ENCODE measurements at places on chromosomes 11 and 22.

- DNase-seq, result no peak
Observed at GRCh38 chr11:124729571-124729970, 10.2 kb upstream of the NRGN start.

GRCh38 chr22:17198170-17199002 is 20.8 kb downstream of the ADA2 start:
- no peak for DNase-seq

GRCh38 chr11:64339754-64340408 is at the start of gene CCDC88B:
TSS of gene CCDC88B (plus strand) at chr11:64340204. CDS start at chr11:64340267, 63 bp downstream.
- no peak for DNase-seq

DNA sequence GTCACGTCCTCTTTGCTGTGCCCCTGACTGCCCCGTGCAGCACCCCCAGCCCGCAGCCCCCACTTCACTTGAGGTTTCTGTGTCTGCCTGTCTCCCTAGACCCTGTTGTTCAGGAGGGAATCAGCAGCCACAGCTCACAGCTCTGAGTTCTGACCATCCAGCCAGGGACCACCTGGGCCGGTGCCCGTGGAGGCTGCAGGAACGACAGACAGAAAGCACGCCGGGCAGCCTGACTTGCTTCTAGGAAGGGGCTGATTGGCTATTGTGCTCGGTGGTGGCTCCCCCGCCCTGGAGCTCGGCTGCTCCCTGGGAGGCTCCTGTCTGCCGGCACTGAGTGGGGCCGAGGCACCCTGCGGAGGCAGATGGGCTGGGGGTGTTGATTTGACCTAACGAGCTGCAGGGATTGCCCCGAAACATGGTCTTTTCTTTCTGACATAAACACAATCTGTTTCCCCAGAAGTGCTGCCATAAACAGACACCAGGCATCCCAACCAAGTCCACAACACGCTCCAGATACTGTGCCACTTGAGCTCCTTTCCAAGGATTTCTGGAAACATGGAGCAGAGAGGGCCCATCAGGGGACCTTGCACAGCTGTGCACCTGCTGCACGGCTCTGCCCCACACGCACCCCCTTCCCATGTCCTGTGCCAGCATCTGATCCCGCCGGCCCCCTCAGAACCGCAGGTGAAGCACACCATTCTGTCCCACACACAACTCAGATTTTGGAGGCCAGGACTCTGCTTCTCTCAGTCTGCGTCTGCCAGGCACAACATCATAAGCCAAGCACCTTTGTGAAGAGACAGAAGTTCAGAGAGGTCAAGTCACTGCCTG is 855.9 kb downstream of the TBC1D22A start:
- DNase-seq, result no peak

- DNase-seq, result no peak
Observed at GRCh38 chr11:10255388-10256125, 38.5 kb downstream of the SBF2 start.

GRCh38 chr11:35826006-35826405 is 117.9 kb upstream of the LDLRAD3 start:
- no peak for DNase-seq

DNA sequence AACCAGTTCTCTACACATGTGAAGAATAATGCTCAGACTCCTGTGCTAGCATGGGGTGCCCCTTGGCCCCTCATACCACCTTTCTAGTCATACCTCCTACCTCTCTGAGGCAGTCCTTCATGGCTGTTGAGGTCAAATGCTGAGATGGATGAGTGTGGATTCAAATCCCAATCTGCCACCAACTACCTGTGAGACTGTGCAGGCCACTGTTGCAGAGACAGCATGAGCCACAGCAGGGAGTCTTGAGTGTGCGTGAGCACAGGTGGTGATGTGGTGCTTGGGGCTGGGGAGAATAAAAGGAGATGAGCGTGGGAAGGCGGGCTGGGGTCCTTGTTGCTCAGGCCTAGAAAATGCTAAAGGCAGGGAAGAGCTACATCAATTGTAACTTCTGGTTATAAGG is 218.0 kb upstream of the E2F8 start:
- no peak for DNase-seq

DNA sequence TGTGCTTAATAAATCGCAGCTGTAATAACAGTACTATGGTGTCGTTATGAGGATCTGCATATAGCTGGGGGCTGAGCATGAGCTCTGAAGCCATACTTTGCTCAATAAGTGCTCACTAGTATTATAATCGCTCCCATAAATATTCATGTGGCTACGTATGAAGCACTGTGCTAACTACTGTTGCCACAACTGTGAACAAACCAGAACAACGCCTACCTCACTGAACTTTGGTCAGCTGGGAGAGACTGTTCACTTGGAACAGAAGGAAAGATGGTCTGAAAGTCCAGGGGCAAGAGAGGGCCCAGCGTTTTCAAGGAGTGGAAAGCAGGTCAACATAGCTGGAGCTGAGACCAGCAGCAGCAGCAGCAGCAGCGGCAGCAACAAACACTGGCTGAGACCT is 141.6 kb downstream of the EFCAB6 start:
- no peak for DNase-seq

Data from RCC 7860 (cell line).